ENCODE measurements at places on chromosomes 4 and X.

DNA sequence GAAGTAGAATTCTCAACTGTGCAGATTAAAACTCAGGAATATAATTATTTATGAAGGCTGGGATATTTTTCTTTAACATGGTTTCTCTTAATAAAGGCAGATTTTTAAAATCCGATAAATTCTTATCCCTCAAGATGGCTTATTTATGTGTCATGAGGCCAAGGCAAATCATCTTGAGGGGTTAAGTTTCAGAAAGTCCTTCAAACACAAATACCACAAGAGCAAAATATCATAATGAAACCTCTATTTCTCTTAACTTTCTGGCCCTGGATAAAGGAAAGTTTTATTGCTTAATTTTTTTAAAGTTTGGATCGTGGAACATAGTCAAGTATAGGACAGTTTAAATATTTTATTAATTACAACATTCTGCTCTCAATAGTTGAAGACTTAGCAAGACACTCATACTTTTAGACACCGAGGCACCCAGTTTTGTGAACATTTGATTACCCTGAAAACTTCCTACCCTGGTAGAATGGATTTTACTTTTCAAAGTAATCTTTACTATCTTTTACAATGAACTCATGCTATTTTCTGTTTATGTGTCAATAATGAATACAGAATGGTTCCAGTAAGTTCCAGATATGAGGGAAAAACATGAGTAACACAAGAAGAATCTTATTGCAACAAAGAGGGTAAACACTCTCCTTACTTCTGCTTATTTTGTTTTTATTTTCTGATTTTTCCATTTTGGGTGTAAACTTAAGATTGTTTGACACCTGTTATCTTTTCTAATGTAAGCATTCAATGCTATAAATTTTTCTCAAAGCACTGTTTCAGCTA is 200.7 kb upstream of the IL15 start:
- no peak for DNase-seq

DNA sequence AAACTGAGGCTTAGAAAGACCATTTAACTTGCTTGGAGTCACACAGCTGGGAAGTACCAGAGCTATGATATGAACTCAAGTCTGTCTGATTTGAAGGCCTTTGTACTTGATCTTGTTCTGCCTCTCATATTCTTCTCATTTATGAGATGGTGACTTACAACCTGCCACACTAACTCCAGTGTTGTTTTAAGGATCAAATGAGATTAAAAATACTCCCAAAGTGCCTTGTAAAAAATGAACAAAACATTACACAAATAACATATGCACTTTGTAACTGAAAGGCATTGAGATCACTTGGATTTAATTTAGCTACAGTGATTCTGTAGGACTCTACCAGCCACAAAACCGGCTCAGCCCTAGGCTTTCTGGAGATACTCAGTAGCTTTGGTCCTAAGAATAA is 15.6 kb upstream of the MAP7D3 start:
- DNase-seq: no peak

DNA sequence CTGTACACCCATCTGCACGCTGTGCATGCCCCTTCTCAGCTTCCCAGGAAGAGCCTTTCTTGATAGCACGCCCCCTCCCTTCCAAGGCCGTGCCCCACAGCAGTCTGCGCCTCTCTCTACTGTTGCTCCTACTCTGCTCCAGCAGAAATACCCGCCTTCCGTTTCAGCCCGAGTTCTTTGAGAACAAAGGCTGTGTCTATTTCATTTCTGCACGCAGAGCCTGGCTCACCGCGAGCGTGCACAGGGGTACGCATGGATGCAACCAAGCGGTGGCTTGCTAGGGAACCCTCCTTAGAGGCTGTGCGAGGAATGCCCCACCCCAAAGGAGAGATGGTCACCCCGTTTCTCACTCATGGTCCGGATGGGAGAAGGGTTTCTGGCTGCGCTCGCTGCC is 485 bp downstream of the AADAT start:
- DNase-seq: peak; percentile 31

DNA sequence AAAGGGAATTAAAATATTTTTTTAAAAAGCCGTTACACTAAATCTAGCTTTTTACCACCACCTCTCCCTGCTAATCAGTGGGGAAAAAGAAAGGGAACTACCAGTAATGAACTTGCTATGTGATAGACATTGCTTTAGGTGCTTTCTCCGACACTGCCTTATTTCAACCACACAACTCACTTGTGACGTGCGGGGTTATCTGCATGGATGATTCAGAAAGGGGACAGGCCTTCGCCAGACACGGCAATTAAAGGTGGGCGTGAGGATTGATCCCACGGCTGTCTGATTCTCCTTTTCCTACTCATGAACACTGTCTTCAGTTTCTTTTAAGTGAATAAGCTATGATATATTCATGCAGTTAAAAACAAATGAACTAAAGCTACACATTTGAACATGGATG is 882 bp upstream of the CXCR3 start:
- no peak for DNase-seq

- no peak for DNase-seq
Observed at GRCh38 chrX:57587607-57588006, 4.2 kb upstream of the ZXDB start.

GRCh38 chrX:2521927-2522386 is 21.2 kb upstream of the DHRSX start:
- no peak for DNase-seq

GRCh38 chr4:153534792-153535629 is 68.9 kb downstream of the TMEM131L start:
- no peak for DNase-seq

DNA sequence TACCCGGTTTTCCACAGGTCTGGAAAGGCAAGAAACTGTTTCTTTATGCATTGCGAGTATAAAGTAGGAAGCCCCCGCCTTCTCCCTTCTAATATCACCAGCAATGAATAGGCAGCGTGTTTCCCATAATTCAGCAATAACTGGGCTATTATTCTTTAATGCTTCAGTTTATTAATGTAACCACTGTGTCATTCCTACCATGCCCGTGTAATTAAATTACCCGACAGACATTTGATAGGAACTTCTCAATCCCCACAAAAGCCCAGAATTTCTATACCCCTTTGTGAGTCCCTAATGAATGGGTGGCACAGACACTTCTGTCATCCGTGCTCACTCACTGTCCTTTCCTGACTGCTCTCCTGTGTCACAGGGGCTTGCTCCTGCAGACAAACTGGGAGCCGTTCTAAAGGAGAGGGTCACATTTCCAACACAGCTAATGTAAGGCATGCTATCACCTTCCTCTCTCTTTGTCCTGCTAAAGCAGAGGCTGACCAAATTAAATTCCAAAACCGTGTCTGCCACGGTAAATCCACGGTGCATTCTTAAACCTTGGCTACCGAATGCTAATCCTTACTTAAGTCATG is 108.5 kb upstream of the MID1 start:
- DNase-seq: no peak

- DNase-seq: no peak
Observed at GRCh38 chr4:143046906-143047305, 137.8 kb upstream of the USP38 start.

DNA sequence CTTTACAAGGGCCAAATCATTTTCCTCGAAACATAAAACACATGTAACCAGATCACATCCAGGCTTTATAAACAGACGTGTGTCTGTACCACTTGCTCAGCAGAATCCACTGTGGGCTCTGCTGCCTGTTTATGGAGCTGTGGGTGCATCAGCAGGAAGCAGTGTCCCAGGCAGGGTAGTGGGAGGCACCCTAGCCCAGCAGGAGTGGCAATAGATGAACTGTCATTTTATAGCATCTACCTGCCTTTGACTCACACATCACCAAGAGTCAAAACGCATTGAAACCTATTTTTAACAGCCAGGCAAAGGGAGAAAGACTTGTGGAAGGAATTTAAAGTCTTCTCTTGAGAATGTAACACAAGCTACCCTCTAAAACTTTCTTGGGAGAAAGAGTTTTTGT is 169.1 kb upstream of the TENM3 start:
- DNase-seq: no peak

DNA sequence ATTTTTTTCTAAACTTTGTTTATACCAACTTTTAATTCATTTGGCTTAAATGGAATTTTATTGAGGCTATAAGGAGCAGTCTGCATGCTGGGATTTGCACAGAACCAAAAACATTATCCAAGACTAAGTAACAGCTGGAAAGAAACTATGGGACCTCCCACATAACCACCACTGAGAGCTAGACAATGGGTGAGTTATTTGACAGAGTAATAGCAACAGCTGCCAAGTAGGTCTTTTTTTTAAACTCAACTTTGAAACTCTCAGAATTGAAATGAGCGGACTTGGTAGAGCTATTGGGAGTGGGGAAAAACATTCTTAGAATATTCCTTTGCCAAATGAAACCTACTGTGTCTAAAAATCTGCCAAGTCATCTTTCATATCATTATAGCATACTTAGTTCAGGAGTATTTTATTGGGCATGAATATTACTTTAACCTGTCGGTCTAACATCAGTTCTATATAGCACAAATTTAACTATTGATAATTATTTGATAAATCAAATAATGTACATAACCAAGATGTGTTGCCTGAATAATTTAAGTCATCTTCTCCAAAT is 1428.0 kb downstream of the PCDH7 start:
- peak; percentile 26 for DNase-seq

DNA sequence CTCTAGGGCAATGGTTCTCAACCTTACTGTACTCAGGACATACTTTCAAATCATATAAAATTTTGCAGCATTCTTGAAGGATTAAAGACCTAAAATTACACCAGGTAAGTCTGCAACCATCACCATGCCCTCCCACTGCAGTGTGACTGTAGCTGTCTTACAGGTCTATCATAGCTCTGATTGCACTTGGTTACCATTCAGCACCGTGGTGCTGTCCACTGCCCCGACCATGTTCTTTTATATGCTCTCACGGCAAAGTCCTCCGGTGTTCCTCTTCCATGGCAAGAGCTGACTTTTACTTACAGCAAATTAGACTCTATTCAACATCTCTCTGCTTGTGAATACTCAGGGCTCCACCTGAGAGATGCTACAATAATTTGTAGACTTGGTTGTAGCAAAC is 11.5 kb downstream of the CRMP1 start:
- peak; percentile 68 for DNase-seq

- no peak for DNase-seq
Observed at GRCh38 chr4:7049295-7049694, 6.1 kb downstream of the TADA2B start.

GRCh38 chrX:48899078-48899410 is 1.3 kb downstream of the PQBP1 start:
- DNase-seq: no peak

GRCh38 chr4:166341992-166342391 is 469.0 kb downstream of the TLL1 start:
- DNase-seq: no peak

- peak; percentile 30 for DNase-seq
Observed at GRCh38 chr4:188417181-188417580, 277.9 kb downstream of the TRIML1 start.

DNA sequence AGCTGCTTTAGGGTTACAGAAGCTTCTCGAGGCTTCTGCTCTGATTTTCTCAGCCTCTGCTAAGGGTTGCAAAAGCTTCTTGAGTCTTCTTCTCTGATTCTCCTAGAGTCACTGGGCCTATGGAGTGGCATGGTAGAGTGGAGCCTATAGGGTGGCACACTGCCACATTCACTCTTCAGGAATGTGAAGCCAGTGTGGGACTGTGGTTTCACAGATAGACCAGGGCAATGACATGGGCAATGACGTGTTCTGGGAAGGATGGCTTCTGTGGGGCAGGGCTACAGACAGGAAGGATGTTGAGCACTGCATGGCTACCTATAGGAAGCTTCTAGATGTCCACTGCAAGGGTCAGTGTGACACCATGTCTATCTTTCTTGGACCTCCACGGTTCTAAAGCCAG is 11.0 kb upstream of the MAMLD1 start:
- DNase-seq: no peak

GRCh38 chr4:26858947-26859401 is 1.7 kb upstream of the STIM2 start:
- DNase-seq: no peak

DNA sequence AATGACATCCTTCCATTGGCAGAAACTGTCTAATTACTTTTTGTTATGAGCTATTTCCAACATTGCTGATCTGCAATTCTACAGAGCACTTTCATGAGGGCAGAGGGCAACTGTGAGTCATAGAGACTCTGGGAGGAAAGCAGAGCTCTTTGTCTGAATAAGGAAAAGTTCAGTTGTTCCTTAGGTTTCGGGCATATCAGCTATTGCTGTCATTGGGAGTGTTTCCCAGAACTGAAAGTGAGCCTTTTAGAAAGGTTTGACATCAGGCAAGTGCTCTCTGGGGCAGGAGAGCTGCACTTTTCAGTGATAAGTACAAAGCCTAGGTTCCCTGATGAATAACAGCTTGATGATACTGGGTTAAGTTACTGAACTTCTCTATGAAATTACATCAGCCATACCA is 119.2 kb upstream of the EDNRA start:
- DNase-seq: no peak

DNA sequence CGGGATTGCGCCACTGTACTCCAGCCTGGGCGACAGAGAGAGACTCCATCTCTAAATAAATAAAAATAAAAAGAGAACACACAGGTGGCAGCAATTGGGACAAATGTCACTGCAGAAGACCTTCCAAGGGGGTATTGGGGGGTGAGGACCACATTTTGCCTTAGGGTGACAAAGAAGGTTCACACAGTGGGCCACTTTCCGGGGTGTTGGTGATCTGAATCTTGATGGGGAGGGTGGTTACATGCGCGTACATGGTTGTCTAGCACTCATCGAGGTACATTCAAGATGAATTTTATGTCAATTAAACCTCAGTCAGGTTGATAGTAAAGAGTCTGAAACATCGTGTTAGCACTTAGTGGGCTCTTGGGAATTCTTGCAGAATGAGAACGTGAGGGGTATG is 20.5 kb upstream of the TMSB4X start:
- no peak for DNase-seq

- DNase-seq: no peak
Observed at GRCh38 chr4:71545168-71545567, 206.3 kb downstream of the SLC4A4 start.

GRCh38 chr4:128061566-128062536 is 739 bp downstream of the LARP1B start:
- peak; percentile 56 for DNase-seq

DNA sequence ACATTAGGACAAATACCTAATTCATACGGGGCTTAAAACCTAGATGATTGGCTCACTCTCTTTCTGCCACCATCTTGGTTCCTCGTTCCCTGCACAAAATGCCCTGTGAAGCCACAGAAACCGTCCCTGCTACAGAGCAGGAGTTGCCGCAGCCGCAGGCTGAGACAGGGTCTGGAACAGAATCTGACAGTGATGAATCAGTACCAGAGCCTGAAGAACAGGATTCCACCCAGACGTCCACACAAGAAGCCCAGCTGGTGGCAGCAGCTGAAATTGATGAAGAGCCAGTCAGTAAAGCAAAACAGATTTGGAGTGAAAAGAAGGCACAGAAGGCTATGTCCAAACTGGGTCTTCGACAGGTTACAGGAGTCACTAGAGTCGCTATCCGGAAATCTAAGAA is 34.3 kb downstream of the TRIM61 start:
- no peak for DNase-seq

GRCh38 chrX:129496625-129497024 is 26.7 kb downstream of the SMARCA1 start:
- DNase-seq: no peak

- DNase-seq: no peak
Observed at GRCh38 chr4:2070421-2071251, 11.5 kb downstream of the NAT8L start.

- no peak for DNase-seq
Observed at GRCh38 chr4:38681281-38681991, 17.4 kb downstream of the KLF3 start.
